ENCODE measurements at places on chromosomes 6 and 20.

GRCh38 chr20:300345-300990, 3.1 kb downstream of the ZCCHC3 start:
- DNase-seq = no peak

- no peak for DNase-seq
These were observed 250.7 kb downstream of the MAFB start for GRCh38 chr20:40438161-40438830.

DNA sequence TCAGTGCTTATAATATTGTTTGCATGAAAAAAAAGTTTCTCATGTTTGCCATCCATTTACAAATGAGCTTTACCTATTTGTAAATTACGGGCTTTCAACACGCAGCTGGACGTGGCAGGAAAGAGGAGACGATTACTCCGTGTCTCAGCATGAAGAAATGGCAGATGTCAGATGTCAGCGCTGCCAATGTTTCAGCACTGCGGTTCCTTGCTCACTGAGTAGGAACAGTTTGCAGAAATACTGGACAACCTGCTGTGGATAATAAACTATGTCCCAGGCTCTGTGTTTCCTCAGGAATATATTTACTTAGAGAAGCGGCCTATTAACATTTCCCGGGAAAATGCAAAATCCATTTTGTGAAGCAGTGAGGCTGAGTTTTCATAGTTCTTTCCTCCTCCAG, 22.7 kb downstream of the RAMACL start:
- DNase-seq = no peak

- no peak for DNase-seq
These were observed 56.5 kb upstream of the MAP3K7 start for GRCh38 chr6:90643381-90643780.

DNA sequence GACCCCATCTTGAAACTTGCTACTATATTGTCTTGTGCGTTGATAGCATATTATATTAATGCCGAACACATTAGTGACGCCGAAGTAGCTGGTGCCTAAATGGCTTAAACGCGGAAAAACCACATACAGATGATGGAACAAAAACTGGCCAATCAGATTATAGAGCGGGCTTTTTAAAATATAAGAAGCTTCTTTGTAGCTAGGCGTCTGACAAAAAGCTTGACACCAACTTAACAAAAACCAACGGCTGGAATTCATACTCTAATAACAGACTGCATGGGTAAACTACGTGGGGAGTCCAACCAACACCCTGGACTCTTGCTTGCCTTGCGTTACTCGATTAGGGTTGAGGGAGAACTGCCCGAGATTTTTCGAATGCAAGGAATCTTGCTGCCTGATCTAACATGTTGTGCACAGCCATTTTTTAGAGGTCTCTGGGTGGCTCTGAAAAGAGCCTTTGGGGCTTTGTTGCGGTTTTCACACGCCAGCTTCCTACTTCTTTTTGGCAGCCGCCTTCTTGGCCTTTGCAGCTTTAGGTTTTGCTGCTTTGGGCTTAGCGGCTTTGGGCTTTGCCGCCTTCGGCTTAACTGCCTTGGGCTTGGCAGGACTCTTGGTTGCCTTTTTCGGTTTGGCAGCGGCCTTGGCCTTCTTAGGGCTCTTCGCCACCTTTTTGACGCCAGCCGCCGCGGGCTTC, 45.7 kb downstream of the OR2B2 start:
- DNase-seq = no peak

GRCh38 chr6:87698547-87699006, 3.5 kb downstream of the AKIRIN2 start:
- DNase-seq = no peak

GRCh38 chr20:10472871-10473270, 37.8 kb downstream of the SLX4IP start:
- no peak for DNase-seq

DNA sequence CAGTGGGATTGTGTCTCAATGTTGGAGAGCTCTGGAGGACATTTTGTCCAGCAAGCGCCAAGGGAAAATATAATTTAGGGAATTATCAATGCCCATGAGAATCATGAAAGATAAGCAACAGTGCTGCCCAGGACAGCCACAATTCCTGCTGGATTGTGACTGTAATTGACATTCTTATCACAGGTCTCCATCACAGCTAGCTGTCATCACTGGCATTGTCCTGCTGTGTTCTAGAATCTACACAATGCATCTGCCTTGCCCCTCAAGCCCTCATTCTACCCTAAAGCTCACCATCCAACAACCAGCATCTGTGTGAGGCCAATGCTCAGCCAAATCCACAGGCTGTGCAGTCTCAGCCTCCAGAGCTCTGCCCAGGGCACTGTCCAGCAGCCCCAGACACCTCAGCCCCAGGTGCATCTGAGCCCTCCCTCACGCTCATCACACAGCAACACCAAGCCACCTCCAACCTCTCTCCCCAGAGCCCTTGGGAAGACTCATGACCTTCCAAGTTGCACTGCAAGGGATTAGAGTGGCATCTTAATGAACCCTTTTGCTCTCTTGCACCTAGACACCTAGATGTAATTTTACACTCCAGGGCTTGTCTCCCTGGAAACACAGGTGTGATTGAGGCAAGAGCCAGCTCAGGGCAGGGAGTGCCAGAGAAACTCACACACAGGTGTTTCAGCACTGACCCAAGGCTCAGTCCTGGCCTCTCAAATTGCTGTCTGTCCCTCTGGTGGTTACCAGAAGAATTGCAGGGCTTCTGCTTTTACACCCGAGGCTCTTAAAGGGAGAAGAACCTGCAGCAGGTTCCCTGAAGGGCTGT, 85.2 kb upstream of the PHACTR3 start:
- DNase-seq = peak; percentile 44

DNA sequence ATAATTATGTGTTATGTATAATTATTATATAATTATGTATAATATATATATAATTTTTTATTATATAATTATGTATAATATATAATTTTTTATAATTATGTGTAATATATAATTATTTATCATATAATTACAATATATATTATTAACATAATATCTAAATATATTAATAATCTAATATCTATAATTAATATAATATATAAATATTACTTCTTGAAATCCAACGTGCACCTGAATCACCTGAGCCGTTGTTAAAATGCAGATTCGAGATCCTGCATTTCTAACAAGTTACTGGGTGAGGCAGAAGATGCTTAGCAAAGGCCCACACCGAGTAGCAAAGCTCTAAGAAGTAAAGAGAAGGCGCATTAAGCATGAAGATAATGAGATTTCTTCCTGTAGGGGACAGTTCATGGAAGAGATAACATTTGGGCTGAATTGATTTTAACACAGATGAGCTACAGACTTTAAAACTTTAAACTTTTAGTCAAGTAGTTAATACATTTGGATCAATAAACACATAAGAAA, 406.4 kb upstream of the PLCB4 start:
- DNase-seq = peak; percentile 18
